B cell (primary cell): ENCODE measurements at places on chromosomes 2 and 18.
A peak's percentile ranks its signal among the peaks of the same experiment; 100 is the strongest.

GRCh38 chr18:2147476-2148230 is 423.7 kb downstream of the METTL4 start:
- no peak for DNase-seq

- DNase-seq, result no peak
These were observed 153.6 kb downstream of the NRP2 start for GRCh38 chr2:205835923-205836322.

DNA sequence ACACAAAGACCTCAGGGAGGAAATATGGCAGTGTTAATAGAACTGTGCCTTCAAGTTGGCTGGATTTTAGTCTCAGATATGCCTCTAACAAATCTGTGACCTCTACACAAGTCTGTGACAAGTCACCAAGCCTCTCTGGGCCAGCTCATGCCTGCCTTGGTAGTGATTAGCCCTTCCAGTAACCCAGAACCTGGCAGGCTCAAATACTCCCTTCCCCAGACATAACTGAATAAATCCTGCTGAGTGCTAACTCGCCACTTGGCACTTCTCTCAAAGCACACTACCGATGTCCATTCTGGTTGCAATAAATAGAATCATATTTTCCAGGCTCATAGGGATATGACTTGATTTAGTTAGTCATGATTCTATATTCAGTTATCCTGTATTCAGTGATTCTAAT is 15.3 kb upstream of the THSD7B start:
- DNase-seq, result no peak

DNA sequence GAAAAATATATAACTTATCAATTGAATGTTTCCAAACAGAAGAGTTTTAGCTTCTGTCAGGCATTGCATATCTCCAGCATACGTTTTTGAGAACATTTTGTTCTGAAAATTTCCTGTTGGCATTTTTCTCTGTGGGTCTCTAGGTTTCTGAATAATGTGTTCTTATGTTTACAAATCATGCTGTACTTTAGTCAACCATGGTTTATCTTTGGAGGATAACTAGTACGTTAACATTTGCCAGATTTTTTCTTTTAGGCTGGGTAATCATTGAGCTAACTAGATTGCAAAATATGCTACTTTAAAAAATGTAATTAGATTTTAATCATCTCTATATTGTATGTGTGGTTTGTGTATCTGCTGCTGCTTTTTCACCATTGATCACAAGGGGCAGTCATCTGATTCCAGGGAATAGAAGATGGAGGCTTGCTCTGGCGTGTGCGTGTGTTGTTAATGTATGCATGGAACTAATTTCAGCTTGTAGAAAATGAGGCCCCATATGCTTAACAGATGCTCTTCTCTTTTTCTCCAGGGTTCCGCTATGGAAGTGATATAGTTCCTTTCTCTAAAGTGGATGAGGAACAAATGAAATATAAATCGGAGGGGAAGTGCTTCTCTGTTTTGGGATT is 21.3 kb downstream of the XRCC5 start:
- no peak for DNase-seq

DNA sequence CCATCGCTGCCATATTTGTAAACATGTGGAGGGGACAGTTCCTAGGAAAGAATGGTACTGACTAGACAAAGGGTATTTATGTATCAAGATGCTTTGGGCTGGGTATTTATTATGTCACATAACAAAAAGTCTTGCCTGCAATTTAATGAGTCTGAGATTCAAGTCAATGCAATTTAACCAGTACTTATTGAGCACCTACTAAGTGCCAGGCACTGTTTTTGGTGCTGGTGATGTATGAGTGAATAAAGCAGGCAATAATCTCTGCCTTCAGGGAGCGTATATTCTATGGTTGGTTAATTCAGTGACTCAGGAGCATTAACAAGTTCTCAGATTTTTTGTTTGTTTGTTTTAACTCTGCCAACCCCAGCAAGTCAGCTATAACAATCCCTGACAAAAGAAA is 24.6 kb upstream of the ACVR1 start:
- no peak for DNase-seq

GRCh38 chr18:54479365-54479764 is 111.7 kb upstream of the DYNAP start:
- no peak for DNase-seq

GRCh38 chr18:67410075-67411070 is 106.1 kb downstream of the DSEL start:
- no peak for DNase-seq

GRCh38 chr2:156333951-156334495 is 1.5 kb upstream of the NR4A2 start:
- peak; percentile 94 for DNase-seq

- no peak for DNase-seq
These were observed 381.6 kb downstream of the ERBB4 start for GRCh38 chr2:212157012-212157411.
